Activated T-cell treated with anti-CD3 and anti-CD28 coated beads, Interleukin-2, amount 50 U/mL, for 48 hours (primary cell): ENCODE measurements at places on chromosomes 16 and 17.

DNA sequence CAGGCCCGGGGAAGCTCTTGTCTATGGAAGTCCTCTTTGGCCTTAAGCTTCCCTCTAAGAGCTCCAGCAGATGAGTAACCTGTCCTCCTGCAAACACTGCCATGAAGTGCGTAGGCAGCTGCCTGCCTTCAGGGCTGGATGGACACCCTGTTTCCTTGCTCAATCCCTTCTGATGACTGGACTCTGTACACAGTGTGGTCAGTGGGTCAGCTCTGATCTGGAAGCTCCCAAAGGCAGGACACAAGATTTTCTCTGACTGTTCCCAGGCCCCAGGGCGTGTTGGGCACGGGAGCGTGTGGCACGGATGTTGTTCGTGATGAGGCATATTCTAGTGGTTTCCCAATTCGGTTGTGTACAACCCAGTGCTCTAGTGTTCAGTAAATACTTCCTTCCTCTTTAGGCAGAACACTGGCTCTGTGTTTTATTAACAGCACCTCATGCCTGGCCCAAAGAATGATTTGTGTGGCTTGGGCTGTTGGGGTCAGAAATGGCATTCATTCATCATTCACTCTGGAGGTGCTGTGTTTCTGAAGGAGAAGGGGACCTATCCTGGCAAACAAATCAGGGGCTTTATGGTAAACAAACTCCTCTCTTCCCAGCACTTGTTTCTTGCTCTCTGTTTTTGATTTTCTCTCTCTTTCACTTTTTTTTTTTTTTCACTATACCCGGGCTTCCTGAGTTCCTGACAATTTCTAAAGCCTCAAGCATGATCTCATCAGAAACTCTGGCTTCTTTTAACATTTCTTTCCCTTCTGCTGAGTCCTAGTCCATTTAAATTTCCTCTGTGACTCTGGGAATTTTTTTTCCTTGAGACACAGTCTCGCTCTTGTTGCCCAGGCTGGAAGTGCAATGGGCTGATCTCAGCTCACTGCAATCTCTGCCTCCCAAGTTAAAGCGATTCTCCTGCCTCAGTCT lies 12.0 kb upstream of the RNF157 start:
- DNase-seq: peak; percentile 69

DNA sequence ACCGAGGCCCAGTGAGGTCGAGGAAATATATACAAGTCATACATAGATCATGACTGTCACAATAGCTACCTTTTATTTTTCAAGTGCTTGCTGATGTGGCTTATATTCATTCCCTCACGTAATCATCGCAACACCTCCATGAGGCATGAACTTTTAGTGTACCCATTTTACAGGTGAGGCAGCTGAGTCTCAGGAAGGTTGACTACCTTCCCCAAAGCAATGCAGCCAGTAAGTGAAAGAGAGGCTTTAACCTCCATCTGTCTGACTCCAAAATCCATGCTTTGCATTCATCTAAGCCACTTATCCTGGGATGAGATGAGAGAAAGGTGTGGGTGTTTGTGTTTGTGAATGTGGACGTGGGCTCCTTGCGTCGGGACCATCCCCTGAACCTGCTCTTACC lies 30.8 kb downstream of the CALB2 start:
- DNase-seq: no peak

GRCh38 chr17:18093616-18094408 lies 6.1 kb downstream of the DRG2 start:
- no peak for DNase-seq

- peak; percentile 89 for DNase-seq
Observed at GRCh38 chr16:57519796-57520360, 16.5 kb downstream of the CCDC102A start.
